ENCODE measurements at places on chromosomes 2 and 18.
A peak's percentile ranks its signal among the peaks of the same experiment; 100 is the strongest.

DNA sequence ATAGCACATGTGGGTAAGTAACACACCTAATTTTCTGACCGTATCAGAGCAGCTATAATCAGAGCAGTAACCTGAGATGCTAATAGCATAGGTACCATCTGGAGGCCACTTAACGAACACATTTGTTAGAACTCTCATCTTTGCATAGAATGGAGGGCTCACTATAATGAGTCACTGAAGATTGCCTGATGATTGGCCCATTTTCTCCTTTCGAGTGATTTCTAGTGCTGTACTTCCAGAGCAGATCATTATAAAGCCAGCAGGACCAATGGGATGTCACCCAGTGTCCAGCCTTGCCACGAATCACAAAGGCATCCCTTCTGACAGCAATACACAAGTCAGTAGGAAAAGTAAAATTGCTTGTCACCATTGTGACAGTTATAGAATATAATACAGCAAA, 81.7 kb upstream of the REV1 start:
- no peak for DNase-seq

GRCh38 chr2:174680221-174680620, 82.6 kb upstream of the WIPF1 start:
- no peak for DNase-seq

DNA sequence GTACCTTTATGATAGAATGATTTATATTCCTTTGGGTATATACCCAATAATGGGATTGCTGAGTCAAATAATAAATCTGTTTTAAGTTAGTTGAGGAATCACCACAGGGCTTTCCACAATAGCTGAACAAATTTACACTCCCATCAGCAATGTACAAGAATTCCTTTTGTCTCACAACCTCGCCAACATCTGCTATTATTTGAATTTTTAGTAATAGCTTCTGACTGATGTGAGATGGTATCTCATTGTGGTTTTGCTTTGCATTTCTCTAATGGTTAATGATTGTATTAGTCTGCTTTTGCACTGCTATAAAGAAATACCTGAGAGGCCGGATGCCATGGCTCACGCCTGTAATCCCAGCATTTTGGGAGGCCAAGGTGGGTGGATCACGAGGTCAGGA, 1387.6 kb upstream of the ACVR2A start:
- no peak for DNase-seq

DNA sequence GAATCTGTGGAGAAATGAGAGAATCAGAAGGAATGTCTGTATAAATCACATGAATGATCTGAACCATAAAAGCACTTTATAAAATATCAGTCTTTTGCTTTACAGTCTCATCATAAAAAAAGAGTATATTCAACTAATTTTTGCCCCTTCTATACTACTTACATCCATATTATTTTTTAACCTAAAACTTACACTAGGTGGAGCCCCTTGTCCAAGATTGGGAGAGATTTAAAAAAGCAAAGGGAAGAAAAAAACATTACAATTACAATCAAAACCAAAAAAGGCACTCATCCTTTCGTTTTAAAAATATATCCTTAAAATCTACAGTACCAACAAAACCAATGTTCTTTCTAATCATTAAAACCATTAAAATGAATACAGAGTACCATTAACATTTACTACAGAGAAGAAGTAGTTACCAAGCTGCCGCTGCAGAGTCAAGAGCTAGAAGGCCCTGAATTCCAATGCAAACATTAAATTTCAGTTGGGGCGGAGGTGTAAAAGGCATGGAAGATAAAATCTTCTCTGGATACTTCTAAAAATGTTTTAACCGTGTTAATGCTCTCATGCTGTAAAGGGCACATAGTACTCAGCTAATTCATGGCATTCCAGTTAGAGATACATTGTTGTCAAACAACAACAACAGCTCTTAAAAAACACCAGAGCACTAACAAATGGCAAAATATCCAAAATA, 56.7 kb upstream of the EPB41L3 start:
- DNase-seq, result no peak

DNA sequence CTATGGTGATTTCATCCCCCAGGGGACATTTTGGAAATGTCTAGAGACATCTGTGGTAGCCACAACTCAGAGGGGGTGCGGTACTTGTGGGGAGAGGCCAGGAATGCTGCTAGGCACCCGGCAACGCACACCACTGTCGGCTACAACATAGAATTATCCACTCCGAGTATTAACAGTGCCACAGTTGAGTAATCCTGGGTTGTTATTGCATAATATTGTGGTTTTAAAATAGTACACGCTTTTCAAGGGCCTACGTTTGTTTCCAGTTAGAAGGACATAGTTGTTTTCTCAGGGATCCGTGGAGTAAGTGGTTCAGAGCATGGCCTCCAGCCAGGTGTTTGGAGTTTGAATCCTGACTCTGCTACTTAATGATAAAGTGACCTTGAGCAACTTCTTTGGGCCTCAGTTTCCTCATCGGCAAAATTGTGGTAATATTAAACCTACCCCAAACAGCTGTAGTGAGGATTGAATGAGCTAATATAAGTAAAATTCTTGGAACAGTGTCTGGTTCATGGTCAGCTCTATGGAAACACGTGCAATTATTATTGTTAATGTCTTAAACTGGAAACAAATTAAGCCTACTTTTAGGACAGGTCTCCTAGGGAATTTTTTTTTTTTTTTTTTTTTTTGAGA, 24.5 kb downstream of the CYP27A1 start:
- DNase-seq, result no peak

- DNase-seq, result no peak
Observed at GRCh38 chr2:99096728-99097127, 44.8 kb upstream of the C2orf15 start.

DNA sequence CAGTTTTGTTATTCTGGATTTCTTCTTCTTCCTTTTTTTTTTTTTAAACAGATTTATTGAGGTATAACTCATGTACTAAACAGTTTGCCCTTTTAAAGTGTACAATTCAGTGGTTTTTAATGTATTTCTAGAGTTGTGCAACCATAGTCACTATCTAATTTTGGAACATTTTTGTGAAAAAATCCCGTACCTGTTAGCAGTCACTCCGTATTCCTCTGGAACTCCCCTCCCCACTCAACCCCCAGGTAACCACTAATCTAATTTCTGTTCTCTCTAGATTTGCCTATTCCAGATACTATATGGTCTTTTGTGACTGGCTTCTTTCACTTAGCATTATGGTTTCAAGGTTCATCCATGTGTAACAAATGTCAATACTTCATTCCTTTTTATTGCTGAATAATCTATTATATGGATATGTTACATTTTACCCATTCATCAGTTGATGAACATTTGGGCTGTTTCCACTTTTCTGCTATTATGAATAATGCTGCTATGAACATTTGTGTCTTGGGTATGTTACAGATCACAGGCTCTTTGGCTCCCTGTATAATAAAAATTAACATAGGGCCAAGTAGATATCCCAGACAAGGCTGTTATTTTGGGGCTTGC, 21.9 kb downstream of the EHBP1 start:
- no peak for DNase-seq

- no peak for DNase-seq
Observed at GRCh38 chr18:56696966-56697365, 45.8 kb downstream of the WDR7 start.

GRCh38 chr2:132671151-132671835, 1.3 kb upstream of the LYPD1 start:
- DNase-seq, result no peak

- no peak for DNase-seq
Observed at GRCh38 chr2:174681099-174682006, 82.9 kb downstream of the CHRNA1 start.

- no peak for DNase-seq
Observed at GRCh38 chr2:170218931-170219330, 41.0 kb downstream of the MYO3B start.

GRCh38 chr2:26196683-26197418, 24.0 kb downstream of the GAREM2 start:
- no peak for DNase-seq

- DNase-seq, result no peak
Observed at GRCh38 chr2:146602383-146602782, 1242.4 kb upstream of the ACVR2A start.

DNA sequence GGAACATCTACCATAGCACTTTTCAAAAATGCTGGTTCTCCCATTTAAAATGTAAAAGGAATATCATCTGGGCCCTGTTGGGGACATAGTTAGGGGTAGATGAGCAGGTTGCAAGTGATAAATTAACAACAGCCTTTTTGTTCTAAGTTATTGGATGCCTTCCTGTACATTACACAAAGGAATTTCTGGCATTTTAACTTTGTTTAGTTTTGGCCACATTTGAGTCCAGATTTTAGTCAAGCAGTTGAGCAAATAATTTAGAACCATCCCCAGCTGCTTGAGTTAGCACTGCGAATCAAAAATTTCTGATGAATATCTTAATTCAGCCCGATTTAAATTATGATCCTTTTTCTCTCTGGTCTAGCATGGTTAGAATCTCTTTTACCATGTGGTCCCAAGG, 124.4 kb downstream of the TTC27 start:
- DNase-seq, result no peak

- no peak for DNase-seq
Observed at GRCh38 chr2:234708091-234708683, 211.3 kb upstream of the ARL4C start.

GRCh38 chr18:10453806-10454680, at the start of gene APCDD1:
Gene APCDD1, plus strand, starts transcription at chr18:10454635. Its CDS starts 347 bp downstream, at chr18:10454982.
- peak; percentile 5 for DNase-seq

DNA sequence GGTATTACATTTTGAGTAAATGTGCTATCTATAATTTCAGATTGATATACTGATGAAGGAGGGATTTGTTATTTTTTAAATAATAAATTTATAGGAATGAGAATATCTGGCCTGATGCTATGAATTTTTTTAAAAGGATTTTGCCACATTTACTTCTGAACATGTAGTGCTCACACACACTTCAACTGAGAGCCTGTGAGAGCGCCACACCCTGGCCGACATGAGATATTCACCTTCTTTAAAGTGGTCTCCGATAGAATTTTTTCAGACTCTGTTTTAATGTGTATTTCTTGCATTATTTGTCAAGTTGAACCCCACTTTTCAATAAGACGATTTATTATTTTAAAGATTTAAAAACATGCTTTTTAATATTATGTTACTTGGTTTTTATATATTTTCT, 813.3 kb downstream of the DCC start:
- no peak for DNase-seq

GRCh38 chr2:117948615-117949014, 65.3 kb downstream of the CCDC93 start:
- DNase-seq, result no peak

DNA sequence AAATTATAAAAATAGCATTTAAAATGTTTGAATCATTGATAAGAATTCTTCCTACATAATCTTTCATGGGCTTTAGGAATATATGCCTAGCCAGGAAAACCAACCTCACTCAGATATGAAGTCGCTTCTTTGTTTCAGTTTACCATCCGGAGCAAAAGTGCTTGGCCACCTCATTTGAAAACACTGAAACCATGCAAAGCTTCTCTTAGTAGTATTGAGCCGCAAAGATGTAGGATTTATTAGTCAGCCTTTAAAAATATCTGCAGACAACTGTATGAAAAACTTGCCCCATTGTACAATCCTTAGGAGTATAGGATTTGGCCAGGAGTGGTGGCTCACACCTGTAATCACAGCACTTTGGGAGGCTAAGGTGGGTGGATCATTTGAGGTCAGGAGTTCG, 24.3 kb upstream of the GPD2 start:
- no peak for DNase-seq

- no peak for DNase-seq
Observed at GRCh38 chr2:70558195-70558808, 4.7 kb upstream of the TGFA start.

DNA sequence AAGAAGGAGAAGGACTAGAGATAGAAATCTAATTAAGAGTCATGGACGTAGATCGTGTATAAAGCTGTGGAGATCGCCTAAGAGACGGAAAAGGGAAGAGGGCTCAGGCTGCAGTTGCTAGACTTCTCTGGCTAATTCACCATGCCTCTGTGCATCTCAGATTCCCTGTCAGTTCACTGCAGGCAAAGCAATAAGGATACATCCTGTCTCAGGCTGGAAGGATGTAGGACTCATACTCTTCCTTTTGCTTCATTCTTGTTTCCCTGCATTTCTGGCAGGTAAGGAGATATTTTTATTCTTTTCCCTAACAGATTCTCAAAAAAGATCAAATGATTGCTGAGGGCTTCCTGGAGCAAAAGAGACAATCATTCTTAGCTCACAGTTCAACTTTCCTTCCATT, 112.5 kb downstream of the AP1S3 start:
- DNase-seq, result no peak

GRCh38 chr2:94759211-94759610, 112.0 kb upstream of the TEKT4 start:
- peak; percentile 14 for DNase-seq

- DNase-seq, result no peak
Observed at GRCh38 chr2:224971214-224971613, 71.1 kb downstream of the DOCK10 start.

DNA sequence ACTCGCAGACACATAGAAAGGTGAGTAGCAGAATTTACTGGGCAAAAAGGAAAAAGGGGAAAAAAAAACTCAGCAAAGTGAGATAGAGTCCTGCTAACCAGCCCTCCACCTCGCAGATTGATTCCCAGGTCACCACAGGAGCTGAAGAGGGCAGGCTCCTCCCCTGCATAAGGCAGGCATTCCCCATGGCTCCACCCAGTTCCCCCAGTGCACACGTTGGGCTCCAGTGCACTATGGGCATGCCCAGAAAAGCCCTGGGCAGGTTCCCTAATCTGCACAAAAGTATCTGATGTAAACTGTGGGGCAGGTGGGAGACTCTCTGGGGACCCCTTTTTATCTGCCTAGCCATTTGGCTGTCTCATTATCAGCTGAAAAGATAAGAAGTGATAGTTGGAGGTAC, 461.2 kb upstream of the TMEFF2 start:
- DNase-seq, result no peak

DNA sequence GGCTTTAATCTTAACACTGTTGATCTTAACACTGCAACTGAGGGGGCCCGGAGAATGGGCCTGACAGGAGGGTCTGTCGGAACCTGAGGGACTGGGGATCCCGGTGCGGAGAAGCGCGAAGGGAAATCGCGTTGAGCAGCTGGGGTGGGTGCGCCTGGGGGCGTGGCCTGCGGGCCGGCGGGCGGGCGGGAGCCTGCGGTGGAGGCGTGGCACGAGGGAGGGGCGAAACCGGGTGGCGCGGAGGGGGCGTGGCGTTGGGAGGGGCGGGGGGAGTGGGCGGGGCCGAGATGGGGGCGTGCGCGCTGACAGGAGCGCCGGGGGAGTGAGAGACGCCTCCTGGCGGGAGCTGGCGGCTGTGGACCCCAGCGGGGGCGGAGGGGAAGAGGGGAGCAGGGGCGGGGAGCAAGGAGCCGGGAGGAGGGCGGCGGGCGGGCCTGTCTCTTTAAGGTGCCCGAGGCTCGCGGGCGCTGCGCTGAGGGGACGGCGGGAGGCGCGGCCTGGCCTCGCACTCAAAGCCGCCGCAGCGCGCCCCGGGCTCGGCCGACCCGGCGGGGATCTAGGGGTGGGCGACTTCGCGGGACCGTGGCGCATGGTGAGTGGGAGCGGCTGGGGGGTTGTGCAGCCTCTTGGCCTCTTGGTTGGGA, at the start of gene TWSG1:
Gene TWSG1, plus strand, starts transcription at position 445 of the 644 bp plus-strand sequence. CDS start 2,457 bp downstream, outside the sequence.
- DNase-seq, result peak; percentile 91

Data from stimulated activated CD4-positive, alpha-beta T cell treated with anti-CD3 and anti-CD28 coated beads, Interleukin-2, amount 100 ng/mL, for 24 hours (primary cell).